ENCODE measurements at places on chromosomes 7 and 10.
A peak's percentile ranks its signal among the peaks of the same experiment; 100 is the strongest.

GRCh38 chr7:585229-585711, 65.6 kb upstream of the PDGFA start:
- DNase-seq: no peak

GRCh38 chr10:1425879-1426278, 311.4 kb downstream of the ADARB2 start:
- peak; percentile 14 for DNase-seq

GRCh38 chr7:30893357-30893756, 18.3 kb upstream of the AQP1 start:
- DNase-seq: no peak

GRCh38 chr10:49023071-49023470, 83.4 kb upstream of the LRRC18 start:
- no peak for DNase-seq

DNA sequence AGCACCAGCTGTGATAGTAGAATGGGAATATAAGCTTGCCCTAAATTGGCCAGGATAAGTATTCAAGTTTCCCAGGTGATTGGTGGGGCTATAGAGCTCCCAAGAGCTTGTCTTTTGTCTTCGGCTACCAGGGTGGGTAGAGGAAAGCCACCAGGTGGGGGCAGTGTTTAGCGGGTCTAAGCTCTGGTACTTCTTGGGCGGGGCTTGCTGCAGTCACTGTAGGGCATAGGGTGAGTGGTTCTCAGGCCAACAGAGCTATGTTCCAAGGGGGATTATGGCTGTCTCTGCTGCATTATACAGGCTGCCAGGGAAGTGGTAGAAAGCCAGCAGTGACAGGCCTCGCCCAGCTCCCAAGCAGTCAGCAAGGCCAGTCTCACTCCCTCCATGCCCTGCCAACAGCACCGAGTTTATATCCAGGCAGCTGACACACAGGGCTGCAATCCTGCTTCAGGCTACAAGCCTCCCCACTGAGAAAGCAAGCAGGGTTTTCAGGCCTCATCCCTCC, 110.7 kb downstream of the ZNF467 start:
- peak; percentile 20 for DNase-seq

DNA sequence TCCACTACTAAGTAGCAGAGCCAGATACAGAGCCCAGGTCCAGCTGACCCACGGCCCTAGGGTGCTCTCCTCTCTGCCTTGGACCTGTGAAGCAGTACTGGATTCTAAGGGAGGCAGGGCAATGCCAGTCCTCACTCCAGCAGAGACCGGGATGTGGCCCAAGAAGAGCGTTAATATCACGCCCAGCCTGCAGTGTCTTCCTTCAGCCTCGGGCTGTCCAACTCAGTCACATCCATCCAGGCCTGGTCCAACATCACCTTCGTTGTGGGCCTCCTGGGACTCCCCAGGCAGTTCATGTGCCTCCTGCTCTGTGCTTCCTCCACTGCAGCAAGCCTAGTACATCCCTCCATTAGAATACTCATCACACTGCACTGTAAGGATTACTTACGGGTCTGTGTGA, 114.5 kb downstream of the GRID1 start:
- DNase-seq: no peak

GRCh38 chr10:23656735-23657134, 217.9 kb downstream of the OTUD1 start:
- no peak for DNase-seq

DNA sequence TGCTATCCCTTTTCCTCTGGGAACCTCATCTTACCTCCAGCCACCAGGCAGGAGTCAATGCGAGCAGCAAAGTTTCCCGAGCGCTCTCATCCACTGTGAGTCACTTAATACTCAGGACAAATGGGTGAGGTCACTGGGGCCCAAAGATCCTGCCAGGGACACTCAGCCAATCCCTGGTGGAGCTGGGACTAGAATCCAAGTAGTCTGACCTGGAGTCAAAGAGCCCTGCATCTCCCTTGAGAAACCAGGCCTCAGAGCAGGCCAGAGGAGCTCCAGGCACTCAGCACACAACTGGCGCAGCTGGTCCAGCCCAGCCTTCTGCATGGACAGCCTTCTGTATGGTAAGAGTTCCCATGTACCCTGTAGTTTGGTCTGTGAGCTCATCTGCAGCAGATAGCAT, 142.3 kb downstream of the MAPK8 start:
- DNase-seq: no peak

DNA sequence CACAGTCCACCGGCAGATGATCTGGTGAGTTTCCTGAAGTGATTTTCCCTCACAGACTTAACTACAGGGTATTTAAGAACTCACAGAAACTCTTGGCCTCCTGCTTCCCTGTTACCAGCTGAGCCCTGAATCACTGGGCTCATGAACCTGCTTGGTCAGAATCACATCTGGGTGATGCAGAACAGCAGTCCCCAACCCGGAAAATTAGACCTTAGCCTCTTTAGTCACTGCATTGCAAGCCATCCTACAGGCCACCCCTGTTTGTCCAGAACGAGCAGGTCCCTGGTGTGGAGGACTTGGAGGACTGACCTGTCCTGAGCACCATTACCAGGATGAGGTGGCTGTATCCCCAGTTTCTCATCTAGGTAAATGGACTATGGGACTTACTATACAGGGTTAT, 539.2 kb downstream of the TNS3 start:
- no peak for DNase-seq
